Stomach (tissue), 19 donors: ENCODE measurements at places on chromosomes 12 and 14.

- DNase-seq, result no peak
Measured at GRCh38 chr12:28620281-28620680, 430.0 kb downstream of the CCDC91 start.

- no peak for DNase-seq
Measured at GRCh38 chr14:31510222-31510621, 22.4 kb upstream of the GPR33 start.

DNA sequence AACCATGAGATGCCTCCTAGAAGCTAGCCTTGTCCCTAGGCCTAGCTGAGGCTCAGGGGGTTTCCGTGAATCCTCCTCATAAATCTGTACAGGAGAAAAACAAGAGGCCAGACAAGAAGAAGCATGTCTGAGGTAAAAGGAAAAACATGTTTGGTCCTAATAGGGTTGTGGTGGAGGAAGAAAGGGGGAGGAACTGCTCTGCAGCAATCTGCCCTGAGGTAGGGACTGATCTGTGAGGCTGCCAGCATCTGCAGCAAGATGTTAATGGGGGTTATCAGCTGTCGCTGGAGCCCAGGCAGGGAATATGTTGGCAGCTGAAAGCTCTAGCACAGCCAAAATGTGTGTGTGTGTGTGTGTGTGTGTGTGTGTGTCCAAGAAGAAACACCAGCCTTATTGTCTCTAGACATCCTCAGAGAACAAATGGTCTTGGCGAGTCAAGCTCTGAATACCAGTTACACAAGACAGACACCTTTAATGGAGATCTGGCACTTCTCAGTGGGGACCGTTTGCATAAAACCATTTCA, 218.5 kb downstream of the NUAK1 start:
- peak; percentile 68 for DNase-seq

- peak; percentile 76 for DNase-seq
Measured at GRCh38 chr14:99729991-99730875, 46.1 kb downstream of the CYP46A1 start.

GRCh38 chr12:124660851-124661250, 93.4 kb upstream of the NCOR2 start:
- peak; percentile 40 for DNase-seq

GRCh38 chr12:110370732-110371231, 32.7 kb downstream of the ANAPC7 start:
- no peak for DNase-seq

DNA sequence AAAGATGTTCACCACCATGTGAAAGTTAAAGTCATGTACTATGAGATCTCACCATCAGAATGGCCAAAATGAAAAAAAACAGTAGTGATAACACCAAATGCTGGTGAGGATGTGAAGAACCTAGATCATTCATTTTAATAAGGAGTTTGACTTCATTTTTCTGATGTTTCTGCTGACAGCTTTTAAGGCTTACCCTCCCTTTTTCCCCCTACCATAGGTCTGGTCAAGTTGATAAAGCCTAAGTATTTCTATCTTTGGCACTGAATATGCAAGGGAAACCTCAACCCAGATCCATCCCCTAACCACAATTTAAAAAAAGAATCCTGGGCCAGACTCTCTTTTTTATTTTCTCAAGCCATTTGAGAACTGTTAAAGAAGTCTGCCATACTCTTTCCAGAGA, 689.6 kb upstream of the FOXG1 start:
- no peak for DNase-seq

DNA sequence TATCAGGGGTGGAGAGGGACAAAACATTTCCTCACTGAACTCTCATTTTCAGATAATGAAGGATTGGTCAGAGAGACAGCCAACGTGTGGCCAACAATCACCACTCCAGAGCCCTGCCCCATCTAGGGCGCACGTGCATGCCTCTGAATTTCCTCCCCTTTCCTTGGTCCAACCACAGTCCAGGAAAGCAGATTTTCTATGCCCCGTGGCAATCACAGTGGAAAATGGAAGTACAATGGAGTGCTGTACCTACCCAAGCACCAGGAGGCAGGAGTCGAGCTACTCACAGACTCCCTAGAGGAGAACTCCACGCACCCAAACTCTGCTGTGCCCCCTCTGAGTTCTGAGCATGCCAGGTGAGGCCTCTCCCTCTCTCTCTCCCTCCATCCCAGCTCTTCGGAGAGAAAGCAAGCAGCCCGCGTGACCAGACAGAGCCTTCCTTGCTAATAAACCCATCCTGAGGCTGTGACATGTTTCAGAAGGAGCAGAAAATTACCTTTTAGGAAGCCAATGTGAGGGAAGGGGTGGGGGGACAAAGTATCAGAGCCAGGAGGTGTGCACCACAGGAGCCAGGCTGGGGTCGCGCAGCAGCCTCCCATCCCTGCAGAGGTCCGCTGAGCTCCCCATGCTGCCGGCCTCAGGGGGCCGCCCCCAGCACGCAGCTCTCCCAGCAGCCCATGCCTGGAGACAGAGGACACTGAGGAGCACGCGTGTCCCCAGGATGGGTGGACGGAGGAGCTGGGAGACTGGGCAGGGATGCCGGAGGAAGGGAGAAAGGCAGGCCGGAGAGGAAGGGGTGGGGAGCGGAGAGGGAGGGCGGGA, 73.4 kb downstream of the PITPNM2 start:
- DNase-seq, result no peak

DNA sequence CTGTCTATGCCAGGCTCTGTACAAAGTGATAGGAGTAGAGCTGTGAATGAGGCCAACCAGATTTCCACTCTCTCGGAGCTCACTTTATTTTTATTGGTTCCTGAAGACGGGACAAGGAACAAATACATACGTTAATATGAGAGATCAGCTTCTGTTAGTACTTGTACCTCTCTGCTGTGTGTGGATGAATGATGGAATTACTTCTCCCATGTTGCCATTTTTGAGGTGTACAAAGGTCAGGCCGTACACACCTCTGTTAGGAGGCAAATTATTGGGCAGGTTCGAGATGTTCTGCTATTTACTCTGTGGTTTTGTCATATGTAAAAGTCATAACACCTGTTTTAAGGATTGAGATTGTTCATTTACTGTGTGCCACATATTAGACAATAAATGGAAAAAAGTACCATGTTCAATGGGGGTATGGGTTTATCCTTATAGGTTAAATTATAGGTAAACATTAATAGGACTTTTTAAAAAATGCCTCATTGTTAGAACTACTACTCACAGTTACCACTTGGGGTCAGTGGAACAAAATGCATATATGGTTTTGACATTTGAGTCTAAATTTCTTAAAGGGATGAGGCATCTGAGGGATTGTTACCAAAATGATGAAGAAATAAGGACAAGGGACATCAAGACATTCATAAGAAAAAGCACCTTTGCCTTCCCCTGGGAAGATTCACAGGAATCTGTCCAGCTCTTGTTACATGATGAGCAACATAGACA, 26.9 kb downstream of the WBP11 start:
- no peak for DNase-seq
